ENCODE measurements at places on chromosomes 12 and 14. TPM values are rescaled to one million over a fixed set of nuclear protein-coding genes. Genes with fewer than 3 reads are reported as not detected.

Gene KRT72
- not detected for total RNA-seq

Gene GPR135
- total RNA-seq = 5.7 TPM

Gene KRT80
- 0.70 TPM for total RNA-seq

Gene KRT5
- 2.6 TPM for total RNA-seq

Gene EPYC
- total RNA-seq = not detected

Gene FSCB
- total RNA-seq = 0.12 TPM

Gene AQP2
- 339 TPM for total RNA-seq

Gene MSRB3
- total RNA-seq = 28.9 TPM

Gene RIMBP2
- 21.4 TPM for total RNA-seq

Gene PAX9
- total RNA-seq = 0.53 TPM

Gene CD27
- total RNA-seq = 0.12 TPM

Gene NRXN3
- 4.2 TPM for total RNA-seq

Gene SLC17A8
- total RNA-seq = 0.23 TPM

Gene FGF6
- 1.3 TPM for total RNA-seq

Gene MRPL52
- total RNA-seq = 53.2 TPM

Gene INTS13
- 19.8 TPM for total RNA-seq

Gene TAS2R13
- 5.3 TPM for total RNA-seq

Gene PHLDA1
- total RNA-seq = 18.9 TPM

Gene PTPN21
- 42.0 TPM for total RNA-seq

Gene RHEBL1
- total RNA-seq = 1.3 TPM

Gene PABPN1
- total RNA-seq = 87.1 TPM

Gene SPRYD4
- 2.2 TPM for total RNA-seq

Gene SDS
- not detected for total RNA-seq

Gene OR6C2
- not detected for total RNA-seq

Gene SDR9C7
- total RNA-seq = not detected

Gene VWF
- 34.8 TPM for total RNA-seq

Gene ABCD4
- total RNA-seq = 76.9 TPM

Gene TBPL2
- not detected for total RNA-seq

Gene CNPY2
- 56.6 TPM for total RNA-seq

Gene TAS2R8
- 0.18 TPM for total RNA-seq

Measured in metanephros (tissue), 2 donors.